ENCODE measurements at places on chromosomes 6 and 20.

DNA sequence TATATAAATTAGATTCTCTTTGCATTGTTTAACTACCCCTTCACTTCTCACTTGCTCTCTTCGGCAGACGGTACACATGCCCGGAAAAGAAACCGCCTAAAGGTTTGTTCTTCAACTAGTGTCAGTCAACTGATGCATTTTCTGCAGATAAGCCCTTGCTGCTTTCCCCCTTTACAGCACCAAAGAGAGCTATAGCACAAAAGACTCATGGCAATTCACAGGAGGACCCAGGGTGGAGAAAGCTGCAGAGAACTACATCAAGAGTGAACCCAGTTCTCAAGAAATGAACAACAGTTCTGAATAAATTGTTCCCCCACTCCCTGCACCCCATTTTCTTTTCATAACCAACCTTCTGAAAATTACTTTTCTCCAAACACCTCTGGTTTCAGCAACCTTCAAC lies 8.9 kb downstream of the CD164 start:
- no peak for DNase-seq

DNA sequence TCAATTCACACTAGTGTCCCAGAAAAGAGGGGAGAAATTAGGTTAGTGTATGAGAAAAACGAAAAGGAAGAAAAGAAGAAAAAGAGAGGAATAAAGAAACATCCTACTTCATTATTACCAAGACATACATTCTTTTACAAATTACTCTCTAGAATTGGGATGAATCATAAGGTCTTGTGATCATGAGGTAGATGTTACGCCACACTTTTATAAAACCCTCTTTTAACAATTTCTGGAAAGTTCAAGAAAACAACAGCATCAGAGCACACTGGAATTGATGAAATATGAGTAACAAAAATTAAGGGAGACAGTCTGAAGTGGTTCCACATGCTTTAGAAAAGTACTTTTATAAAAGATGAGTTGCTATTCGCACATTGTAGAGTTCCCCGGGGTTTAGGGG lies 32.6 kb upstream of the NRSN1 start:
- no peak for DNase-seq

GRCh38 chr6:160063771-160064413 lies 57.7 kb upstream of the SLC22A1 start:
- DNase-seq, result no peak

- no peak for DNase-seq
Measured at GRCh38 chr6:144377586-144378210, 92.6 kb downstream of the UTRN start.

DNA sequence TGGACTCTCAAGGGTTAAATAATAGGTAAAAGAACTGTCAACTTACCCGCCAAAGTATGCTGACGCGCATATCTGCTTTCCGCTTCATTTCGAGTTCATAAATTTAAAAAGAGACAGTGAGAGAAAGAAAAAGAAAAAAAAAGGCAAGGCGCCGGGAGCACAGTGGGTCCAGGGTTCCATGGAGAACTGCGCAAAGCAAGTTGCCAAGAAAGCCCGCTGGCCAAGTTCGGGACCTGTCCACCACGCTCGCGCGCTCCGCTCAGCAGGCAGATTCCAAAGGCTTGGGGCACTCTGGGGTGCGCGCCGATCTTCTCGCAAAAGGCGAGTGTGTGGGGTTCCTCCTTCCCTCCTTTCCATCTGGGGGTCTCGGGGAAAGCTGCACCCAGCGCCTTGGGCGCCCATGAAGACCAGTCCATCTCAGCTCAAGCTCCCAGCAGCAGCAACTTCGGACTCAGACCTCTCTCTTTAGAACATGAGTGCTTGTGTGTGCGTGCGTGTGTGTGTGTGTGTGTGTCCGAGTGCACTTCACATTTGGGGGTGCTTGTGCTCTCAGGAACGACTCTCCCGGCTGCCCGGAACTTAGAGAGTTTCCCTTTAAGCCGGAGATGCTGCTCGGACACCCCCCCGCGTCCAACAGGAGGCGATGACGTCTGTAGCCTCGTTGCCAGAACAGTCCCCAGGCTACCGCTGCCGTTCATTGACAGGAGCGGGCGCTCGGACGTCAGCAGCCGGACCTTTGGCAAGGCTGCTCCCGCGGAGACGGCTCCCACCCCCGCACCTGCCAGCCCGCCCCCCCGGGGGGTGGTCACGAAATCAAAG lies 180.0 kb downstream of the TBXT start:
- DNase-seq, result no peak

DNA sequence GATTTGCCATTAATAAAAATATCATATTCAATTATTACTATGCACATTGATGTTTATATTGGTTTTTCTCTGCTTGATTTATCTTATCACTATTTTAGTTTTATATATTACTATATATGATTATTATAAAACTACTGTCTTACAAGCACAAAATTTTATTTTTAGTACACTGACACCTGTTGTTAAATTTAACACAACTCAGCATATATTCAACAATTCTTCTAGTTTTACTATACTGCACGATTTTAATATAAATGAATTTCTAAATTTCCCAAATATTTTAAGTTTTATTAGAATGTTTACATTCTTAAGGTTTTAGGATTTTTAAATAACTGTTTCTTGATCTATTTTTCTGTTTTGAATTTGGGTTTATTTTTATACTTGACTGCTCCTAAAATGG lies 889.8 kb upstream of the GJE1 start:
- no peak for DNase-seq

DNA sequence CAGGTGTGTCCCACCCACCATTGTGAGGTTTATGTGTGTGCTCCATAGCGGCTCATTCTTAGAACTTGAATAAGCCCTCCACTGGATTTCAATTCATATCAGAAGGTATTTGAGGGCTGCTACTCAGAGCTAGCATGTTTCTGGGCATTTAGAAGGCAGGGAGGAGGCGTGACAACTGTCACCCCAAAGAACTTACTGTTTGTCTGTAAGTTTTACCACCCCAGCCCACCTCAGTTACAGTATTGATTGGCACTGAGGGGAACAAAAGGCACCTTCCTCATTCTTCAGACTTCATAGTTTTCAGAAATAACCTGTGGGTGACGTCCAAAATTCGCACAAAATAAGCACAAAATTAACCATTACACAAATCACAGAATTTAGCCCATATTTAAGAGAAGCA lies 81.7 kb downstream of the KHDC1L start:
- no peak for DNase-seq

DNA sequence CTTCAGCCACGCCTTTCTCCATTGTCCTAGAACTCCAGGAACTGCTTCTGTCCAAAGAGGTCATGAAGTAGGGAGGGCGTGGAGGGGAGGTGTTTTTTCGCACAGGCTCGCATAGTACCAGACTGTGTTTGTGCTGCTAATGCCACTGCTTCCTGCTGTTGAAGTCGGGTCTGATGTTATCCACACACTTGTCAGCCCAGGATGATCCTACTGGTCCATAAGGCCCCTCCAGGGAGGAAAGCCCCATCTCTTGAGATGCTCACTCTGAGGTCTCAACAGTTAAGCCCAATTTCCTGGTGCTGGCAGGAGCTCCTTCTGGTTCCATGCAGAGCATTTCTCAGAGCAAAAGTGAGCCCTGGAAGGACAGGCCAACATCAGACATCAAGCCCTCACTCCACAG lies 65.6 kb downstream of the C6orf118 start:
- DNase-seq, result no peak

- no peak for DNase-seq
Measured at GRCh38 chr6:25232479-25232878, 46.7 kb upstream of the CARMIL1 start.

DNA sequence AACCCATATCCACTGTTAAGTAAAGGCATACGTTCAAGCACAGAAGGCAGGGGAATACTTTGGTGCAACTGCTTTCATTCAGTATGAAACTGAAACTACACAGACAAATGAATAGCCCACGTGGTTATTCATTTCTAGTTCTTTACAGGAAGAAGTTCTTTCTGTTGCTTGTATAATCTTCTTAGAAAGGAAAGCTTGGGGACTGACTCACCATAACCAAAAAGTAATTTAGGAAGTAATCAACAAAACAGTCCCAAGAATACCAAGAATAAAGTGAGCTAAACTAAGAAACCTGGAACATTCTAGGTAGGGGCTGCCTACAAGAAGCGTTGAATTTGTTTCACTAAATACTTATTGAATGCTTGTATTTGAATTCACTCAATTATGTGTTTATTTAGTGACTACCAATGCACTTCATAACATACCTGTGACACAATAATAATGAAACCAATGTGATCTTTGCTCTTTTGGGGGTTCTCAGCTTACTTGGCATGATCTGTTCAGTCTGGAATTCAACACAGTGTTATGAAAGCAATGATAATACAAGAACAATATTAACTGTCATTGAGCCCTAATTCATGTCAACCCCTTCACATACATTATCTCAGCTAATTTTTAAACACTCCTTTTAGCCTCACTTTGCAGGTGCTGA lies 25.1 kb upstream of the KIAA0408 start:
- no peak for DNase-seq

GRCh38 chr6:91132461-91132860 lies 545.6 kb upstream of the MAP3K7 start:
- DNase-seq, result no peak

- DNase-seq, result no peak
Measured at GRCh38 chr6:88704980-88705379, 258.4 kb downstream of the RNGTT start.

- no peak for DNase-seq
Measured at GRCh38 chr6:168929871-168930450, 323.7 kb downstream of the THBS2 start.

GRCh38 chr6:143536461-143536865 lies 24.9 kb upstream of the FUCA2 start:
- DNase-seq, result no peak

GRCh38 chr6:144350528-144350880 lies 65.4 kb downstream of the UTRN start:
- DNase-seq, result no peak

GRCh38 chr6:88734544-88734943 lies 228.9 kb downstream of the RNGTT start:
- no peak for DNase-seq

- no peak for DNase-seq
Measured at GRCh38 chr6:5211492-5211891, 49.3 kb downstream of the LYRM4 start.

- no peak for DNase-seq
Measured at GRCh38 chr20:18042229-18042628, 15.5 kb downstream of the OVOL2 start.

DNA sequence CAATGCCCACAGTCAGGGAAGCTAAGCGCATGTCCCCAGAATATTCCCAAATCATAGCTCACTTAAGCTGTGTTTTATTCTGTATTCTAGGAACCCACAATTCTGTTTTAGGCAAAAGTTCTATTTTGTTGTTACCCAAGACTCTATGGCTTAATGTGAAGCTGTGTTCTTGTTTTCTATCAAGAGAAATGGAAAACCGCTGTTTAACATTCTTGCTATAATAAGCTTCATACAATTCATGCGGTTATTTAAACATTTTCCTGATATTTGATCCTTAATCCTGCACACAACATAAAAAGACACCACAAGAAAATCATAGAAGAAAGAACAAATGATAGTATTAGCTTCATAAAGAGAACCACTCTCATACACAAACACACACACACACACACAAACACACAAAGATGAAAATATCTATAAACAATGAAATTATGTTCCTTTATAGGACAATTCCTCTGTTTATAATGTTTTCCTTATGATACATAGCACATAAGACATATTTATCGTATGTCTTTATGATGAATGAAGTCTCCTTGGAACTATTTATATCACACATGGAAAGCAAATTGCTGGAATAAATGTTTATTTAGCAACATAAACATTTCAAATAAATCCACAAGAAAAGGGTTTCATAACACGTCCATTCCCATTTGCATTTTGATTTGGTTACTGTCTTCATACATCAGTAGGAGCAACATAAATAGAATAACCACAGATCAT lies 16.4 kb upstream of the COL21A1 start:
- no peak for DNase-seq

DNA sequence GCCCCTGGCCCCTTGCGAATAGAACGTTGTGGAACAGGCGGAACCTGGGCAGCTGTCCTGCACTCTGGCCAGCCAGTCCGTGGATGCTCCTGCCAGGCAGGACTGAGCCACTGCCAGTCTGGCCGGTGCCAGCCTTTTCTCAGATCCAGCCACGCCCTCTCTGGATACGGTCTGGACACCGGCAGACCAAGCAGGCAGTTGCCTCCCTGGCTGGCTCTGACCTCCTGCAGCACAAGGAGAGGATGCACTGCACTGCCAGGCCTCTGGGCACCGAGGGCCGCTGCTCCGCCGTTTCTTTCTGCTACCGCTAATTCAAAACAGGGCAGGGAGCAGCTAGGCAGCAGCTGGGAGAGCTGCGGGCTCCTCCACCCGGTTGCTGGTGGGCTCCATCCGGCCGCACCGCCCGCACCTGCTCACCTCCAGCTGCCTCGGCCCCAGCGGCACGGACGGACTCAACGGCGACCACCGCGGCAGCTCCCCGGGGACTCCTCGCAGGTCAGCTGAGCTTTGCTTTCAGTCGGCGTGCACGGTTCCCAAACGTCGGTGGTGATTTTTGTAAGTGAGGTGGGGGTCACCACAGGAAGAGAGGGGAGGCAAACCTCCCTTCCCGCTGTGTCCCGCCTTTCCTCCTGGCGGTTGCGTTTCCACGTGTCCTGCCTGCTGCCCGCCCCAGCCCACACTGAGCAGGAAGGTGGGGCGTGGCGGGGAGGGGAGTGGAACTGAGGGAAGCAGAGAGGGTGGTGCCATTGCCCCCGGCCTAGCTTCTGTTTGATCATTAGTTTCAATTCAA lies 30.3 kb upstream of the AFDN start:
- DNase-seq, result no peak

GRCh38 chr6:13383328-13384163 lies 55.2 kb upstream of the TBC1D7 start:
- no peak for DNase-seq

DNA sequence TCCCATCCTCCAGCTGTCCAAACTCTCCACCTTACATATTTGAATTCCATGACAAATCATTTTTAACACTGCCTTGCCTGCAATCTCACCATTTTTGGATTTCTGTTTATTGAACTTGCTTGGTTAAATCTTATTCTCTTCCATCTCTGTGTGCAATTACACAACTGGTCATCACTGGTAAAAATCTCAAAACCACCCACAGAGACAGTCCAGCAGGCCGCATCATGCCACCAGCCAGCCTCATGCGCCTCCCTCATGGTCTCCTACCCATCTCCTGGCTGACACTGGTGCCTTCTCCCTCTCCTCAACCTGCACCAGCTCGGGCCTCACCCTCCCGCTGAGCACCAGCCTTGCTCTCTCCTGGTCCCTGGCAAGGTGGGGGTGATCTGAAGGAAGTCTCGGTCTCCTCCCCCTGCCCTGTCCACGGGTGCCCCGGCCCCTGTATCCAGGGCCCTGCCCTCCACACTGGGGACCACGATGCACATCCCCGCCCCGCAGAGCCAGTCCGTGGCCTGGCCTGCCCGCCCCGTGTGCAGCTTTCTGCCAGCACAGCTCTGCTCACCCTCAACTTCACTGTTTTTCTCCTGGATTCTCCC lies 92.0 kb downstream of the THBS2 start:
- no peak for DNase-seq

Measured in D341Med (cell line).